ENCODE measurements at places on chromosomes 11 and 22.

- no peak for DNase-seq
These were observed 42.1 kb downstream of the SCUBE1 start for GRCh38 chr22:43300891-43301676.

DNA sequence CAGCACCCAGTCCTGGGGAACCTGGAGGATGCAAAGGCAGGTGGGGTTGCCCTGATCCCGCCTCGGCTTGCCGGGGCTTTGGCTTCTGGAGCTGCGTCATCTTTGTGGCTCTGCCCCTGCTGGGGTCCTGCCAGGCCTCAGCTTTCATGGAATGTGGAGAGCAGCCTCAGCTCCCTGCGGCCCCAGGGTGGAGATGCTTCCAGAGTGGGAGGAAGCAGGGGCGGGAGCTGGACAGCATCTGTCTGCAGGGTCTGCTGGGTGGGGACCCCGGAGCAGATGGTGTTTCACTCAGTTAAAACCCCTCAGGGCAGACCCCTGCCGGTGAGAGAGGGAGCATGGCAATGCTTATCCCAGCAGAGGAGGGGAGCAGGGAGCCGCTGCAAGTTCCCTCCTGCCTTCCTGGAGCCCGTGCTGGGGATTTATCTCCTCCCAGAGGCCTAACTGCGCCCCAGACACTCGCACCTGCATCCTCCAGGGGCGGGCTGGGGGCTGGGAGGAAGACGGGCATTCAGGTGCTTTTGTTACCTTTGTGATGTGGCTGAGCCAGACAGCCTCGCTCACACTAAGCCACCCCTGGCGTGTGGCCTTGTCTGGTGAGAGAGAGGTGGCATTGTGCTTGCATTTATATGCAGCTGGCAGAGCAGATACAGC is 15.7 kb downstream of the GRIK4 start:
- DNase-seq, result no peak

- no peak for DNase-seq
These were observed 19.4 kb downstream of the GUCY1A2 start for GRCh38 chr11:106998916-106999188.

DNA sequence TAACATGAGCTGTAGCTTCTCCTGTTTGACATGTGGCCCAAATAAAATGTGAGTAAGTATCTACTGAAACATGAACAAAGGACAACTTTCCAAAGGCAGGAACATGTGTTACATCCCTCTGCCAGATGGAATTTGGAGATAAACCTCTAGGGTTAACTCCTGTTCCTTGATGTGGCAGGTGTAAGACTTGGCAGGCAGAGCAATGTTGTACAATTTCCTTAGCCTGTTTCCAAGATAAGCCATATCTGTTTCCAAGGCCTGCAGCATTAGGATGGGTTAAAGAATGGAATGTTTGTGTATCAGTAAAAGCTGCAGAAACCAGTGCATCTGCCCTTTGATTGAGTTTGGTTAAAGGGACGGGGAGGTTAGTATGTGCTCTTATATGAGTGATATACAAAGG is 8.8 kb upstream of the DNAJB13 start:
- no peak for DNase-seq

GRCh38 chr22:20240447-20240764 is 27.7 kb downstream of the RTN4R start:
- no peak for DNase-seq

DNA sequence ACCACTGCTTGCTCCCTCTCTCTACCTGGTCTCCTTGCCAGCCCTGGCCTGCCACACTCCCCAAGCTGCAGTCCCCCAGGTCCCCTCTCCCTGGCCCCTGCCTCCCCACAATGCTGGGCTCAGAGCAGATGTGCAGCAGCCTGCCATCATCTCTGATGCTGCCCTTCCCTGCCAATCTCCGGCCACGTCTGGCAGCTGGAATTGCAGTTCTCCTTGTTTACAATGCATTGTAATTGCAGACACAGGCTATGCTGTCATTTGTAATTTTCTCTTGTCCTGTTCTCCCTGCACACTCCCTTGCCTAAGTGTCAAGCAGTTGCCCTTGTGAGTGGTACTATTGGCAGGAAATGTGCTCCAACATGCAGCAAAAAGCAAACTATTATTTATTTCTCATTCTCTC is 222.3 kb downstream of the NTM start:
- no peak for DNase-seq

- DNase-seq, result no peak
These were observed 4.9 kb downstream of the RRP8 start for GRCh38 chr11:6598555-6598954.

- DNase-seq, result peak; percentile 72
These were observed 74.9 kb upstream of the RAG2 start for GRCh38 chr11:36672815-36673450.

GRCh38 chr22:39956932-39957664 is 3.1 kb upstream of the TMA7B start:
- DNase-seq, result no peak

DNA sequence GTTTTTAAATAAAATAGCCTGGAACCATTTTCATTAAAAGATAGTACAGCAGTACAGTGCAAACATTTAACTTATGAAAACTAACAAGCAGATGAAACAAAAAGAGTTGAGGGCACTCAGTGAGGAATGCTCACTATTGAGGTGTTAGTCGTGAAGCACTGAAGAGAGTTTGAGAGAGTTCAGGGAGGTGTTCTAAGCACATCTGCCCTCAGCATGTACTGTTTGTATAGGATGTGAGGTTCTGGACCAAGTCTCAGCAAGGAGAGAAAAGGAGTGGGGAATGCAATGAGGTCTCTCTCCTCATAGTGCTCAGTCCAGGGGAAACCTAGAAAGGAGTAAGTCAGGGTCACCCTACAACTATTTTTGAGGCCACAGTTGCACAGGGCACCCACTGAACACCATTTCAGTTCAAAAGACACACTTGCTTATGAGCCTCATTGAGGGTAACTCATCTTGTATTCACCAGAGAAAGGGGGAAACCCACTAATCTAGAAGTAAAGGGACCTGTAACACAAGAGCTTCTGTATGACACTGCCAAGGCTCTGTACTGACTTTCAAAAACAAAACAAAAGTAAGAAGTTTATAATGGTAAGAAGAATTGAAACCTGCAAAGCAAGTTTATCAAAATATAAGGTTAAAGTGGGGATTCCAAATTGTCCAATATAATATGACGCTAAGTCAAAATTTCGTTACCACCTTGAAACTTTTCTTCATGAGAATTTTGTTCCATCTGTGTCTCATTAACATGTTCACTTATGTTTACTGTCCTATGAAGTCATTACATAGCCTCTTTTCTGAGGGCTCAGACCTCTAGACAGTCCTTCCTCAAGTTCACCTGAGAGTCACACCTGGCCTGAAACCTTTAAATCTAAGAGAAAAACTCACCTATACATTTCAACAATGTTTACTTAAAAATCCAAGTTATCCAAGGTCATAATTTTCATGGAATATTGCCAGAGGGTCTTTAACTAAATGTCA is 275.3 kb downstream of the ETS1 start:
- no peak for DNase-seq

DNA sequence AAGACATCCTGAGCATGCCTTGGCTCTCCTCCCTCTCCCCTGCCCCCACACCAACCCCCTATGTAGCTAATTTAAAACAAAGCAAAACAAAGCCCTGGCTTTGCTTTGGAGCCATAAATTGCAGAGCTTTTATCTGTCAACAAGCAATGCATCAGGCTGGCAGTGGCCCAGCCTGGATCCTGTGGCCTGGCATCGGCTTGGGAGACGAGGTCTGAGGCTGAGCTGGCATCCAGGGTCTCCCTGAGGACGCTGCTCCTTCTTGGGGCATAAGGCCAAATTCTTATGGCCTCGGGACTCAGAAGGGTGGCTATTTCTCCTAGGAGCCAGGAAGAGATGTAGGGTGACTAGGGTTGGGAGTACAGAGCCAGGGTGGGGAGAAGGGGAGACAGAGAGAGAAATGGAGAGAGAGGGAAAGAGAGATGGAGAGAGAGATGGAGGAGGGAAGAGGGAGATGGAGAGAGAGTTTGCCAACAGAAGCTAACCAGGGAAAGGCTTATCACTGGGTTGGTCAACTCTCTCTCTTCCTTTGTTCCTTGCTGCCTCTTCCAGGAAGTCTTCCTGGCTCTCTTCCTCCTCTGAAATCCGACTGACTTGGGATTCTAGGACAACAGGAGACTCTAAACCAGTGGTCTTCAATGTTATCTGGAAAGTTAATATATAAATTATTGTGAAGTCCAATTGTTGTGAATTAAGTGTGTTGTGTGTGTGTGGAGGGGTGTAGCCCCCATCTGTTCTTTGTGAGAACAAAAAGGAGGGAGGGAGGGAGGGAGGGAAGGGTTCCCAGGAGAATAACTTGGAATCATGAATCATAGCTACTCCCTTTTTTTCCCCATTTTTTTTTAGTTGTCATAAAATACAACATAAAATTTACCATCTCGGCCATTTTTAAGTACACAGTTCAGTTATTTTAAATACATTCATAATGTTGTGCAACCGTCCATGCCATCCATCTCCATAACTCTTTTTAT is 29.1 kb downstream of the TSPAN18 start:
- DNase-seq, result no peak

DNA sequence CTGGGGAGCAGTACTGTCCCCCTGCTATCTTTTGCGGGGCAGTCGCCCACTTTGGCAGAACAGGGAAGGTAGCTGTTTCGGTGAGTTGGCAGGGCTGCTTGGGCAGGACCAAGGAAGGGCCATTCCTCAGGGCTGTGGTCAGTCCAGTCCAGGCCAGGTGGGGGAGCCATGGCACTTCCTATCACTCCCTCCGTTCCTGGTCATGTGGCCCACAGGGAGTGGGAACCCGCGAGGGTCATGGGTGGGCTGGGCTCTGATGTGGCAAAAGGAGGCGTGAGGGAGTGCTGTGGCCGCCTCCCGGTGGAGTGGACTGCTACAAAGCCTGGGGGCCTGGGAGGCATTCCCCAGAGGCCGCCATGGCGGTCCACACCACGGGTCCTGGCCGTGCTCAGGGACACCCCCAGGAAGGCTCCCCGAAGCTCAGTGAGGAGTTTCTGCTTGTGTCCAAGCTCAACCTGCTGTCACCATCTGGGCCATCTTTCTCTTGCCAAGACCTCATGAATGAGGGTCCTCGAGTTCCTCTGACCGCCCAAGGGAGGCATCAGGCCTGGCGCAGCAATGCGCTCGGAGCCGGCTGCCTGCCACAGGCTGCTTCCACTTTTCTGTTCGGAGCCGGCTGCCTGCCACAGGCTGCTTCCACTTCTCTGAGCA is 11.9 kb downstream of the CHID1 start:
- DNase-seq, result peak; percentile 56

DNA sequence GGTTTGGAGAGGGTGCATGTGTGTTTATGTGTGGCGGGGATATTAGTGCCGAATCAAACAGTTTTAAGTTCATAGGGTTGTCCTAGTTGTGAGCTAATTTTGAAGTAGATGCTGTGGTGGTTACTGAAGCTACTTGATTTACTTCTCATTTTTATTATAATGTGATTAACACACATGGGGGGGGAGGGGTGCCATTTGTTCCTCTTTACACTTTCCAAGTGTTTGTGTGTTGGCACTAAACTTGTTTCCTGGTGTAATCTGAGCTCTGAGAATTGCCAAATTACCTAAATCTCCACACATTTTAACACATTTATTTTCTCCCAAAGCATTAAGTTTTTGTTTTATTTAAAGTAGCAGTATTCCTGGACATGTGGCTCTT is 60.1 kb downstream of the ZNRF3 start:
- no peak for DNase-seq
